Naive thymus-derived CD4-positive, alpha-beta T cell (primary cell): ENCODE measurements at places on chromosomes 1 and 21. TPM values are rescaled to one million over a fixed set of nuclear protein-coding genes. Genes with fewer than 3 reads are reported as not detected.

- no peak overlapping the region for H3K4me3 ChIP-seq
- no peak for DNase-seq
- no peaks in the 10 kb centered on the region for H3K4me1 ChIP-seq
- no peaks in the 10 kb centered on the region for H3K27me3 ChIP-seq
- no peak overlapping the region for H3K27ac ChIP-seq
Observed at GRCh38 chr1:84598846-84599741, 24.9 kb upstream of the CTBS start.

NBPF20 gene
- total RNA-seq, result 4.8 TPM

ZNF695 gene
- not detected for total RNA-seq

SIM2 gene
- not detected for total RNA-seq

CHRNB2 gene
- not detected for total RNA-seq

GRCh38 chr1:96281491-96281890 lies 440.1 kb upstream of the PTBP2 start:
- no peak for DNase-seq
- H3K4me1 ChIP-seq, result no peaks in the 10 kb centered on the region
- no peak overlapping the region for H3K27ac ChIP-seq
- no peaks in the 10 kb centered on the region for H3K27me3 ChIP-seq

- no peak overlapping the region for H3K4me3 ChIP-seq
- no peaks in the 10 kb centered on the region for H3K27me3 ChIP-seq
- no peaks in the 10 kb centered on the region for H3K36me3 ChIP-seq
Observed at GRCh38 chr1:210800301-210800700, 333.6 kb downstream of the KCNH1 start.

DNA sequence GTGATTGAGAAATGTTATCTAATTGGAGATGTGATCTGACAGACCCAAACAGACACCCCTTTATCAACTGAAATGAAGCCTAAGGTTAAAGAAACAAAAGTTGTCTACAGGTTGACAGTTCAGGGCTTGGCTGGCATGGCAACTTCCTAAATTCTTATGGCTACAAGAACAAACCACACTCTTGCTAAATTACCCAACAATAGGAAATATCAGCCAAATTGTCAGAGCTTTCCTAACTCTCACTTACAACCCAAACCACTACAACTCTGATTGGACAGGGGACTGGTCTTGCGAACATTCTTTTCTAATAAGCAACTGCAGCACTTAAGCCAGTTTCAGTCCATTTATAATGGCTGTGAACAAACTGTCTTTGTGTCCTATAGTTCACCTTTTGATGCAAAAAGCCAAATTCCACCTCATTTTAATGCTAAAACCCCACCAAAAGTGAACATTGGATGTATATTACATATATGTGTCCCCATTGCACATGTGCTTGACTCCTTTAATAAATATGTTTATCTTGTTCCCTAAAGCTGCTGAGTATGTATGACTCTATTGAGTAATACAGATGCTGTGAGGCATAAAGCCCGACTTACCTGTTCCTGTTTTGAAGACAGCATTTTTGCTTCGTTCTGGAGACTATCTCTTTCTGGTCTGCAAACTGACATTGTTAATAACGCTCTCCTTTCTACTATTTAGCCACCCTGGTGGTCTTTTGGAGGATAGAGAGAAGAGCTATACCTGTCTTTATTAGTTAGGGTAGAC lies 101.3 kb upstream of the HMCN1 start:
- no peaks in the 10 kb centered on the region for H3K27me3 ChIP-seq
- H3K4me3 ChIP-seq, result no peak overlapping the region
- no peaks in the 10 kb centered on the region for H3K36me3 ChIP-seq
- no peaks in the 10 kb centered on the region for H3K4me1 ChIP-seq
- no peak overlapping the region for H3K27ac ChIP-seq

DNALI1 gene
- total RNA-seq, result 0.11 TPM
